Body of pancreas (tissue), 4 donors: ENCODE measurements at places on chromosomes 7 and 10.

- H3K36me3 ChIP-seq, result no peaks in the 10 kb centered on the region
- H3K27me3 ChIP-seq, result no peaks in the 10 kb centered on the region
- no peak for DNase-seq
- H3K4me1 ChIP-seq, result peaks cover 5% of the 10 kb centered on the region
- H3K27ac ChIP-seq, result no peak overlapping the region
- no peak overlapping the region for H3K4me3 ChIP-seq
These were observed 36.2 kb downstream of the SLC35B4 start for GRCh38 chr7:134280508-134280907.

DNA sequence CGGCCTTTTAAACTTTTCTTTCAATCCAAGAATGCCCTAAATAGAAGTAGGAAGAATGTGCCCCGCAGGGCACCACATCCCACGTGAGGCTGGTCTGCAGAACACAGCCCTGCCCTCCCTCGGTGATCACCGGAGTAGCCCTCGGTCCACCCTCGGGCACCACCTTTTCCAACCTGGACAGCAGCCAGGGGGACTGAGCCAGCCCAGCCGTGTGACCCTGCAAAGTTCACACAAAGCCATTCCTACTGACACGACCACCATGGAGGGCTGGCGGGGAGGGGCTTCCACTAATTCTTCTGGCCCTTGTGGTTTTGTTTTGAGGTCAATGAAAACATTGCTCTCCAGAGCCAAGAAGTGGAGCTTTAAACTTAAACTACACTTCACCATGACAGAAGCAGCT, 132.2 kb downstream of the TCERG1L start:
- H3K36me3 ChIP-seq, result no peaks in the 10 kb centered on the region
- peaks cover 21% of the 10 kb centered on the region for H3K4me1 ChIP-seq
- H3K27ac ChIP-seq, result no peak overlapping the region
- peak; percentile 72 for DNase-seq
- H3K27me3 ChIP-seq, result no peaks in the 10 kb centered on the region

GRCh38 chr7:2782121-2782520, 62.0 kb downstream of the GNA12 start:
- H3K36me3 ChIP-seq, result no peaks in the 10 kb centered on the region
- H3K27me3 ChIP-seq, result no peaks in the 10 kb centered on the region
- no peaks in the 10 kb centered on the region for H3K4me1 ChIP-seq
- no peak overlapping the region for H3K27ac ChIP-seq
- H3K4me3 ChIP-seq, result no peak overlapping the region

DNA sequence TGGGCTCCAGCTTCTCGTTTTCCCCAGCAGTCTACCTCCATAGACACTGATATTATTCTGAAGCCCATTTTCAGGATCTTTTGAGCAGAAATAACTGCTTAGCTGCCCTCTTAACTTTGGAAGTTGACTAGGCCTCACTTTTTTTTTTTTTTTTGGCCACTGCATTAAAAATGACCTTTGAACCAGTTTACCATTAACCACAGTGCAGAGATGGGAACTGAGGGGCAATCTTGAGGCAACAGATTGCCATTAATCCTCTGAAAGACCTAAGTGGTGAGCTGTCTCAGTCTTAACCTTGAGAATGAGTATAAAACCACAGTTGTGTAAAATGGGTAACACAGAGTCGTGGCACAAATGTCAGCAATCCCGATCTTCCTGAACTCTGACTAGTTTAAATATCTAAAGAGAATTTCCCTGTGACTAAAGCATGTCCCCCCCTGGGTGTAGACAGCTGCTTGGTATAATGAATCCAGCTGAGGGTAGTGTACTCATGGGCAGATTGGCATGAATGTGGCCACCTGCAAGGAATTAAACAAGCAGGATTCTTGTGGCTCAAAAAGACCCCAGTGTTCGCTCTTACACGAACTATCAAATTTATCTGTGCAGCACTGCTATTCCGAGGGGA, 46.1 kb upstream of the FMC1 start:
- no peak for DNase-seq
- H3K27me3 ChIP-seq, result no peaks in the 10 kb centered on the region

DNA sequence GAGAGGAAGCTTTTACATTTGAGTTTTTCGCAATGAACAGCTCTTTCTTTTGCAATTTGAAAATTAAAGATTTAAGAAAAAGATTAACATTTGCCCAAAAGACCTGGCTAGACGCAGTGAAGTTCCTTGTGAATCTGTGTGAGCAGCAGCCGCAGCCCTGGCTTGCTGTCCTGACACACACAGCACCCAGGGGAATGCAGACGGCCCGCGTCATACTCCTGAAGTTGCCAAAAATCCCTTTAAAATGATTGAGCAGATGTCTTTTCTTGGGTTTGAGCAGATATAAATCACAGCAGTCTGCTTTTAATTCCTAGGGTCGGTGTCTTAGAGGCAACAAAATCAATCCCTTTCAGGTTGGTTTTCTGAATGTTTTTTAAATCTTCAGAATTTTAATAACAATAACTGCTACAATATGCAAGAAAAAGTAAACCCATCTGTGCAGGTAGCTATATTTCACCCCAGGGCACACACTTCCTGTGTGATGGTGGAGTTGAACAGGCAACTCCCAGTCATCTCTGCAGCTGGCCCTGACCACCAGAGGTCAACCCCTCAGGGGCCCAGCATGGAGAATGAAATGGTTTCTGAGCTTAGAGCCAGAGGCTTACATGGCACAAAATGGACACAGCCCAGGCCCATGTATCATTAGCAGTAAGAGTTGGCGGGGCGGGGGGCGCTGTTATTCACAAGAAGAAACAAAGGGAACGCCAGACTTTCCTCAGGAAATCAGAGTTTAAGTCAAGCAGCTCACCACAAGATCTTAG, 32.2 kb upstream of the TRIL start:
- no peaks in the 10 kb centered on the region for H3K36me3 ChIP-seq
- no peak overlapping the region for H3K27ac ChIP-seq
- peak; percentile 9 for DNase-seq
- no peak overlapping the region for H3K4me3 ChIP-seq

- no peaks in the 10 kb centered on the region for H3K27me3 ChIP-seq
- no peaks in the 10 kb centered on the region for H3K4me1 ChIP-seq
- no peak for DNase-seq
These were observed 66.7 kb upstream of the PDZD8 start for GRCh38 chr10:117441812-117442443.

DNA sequence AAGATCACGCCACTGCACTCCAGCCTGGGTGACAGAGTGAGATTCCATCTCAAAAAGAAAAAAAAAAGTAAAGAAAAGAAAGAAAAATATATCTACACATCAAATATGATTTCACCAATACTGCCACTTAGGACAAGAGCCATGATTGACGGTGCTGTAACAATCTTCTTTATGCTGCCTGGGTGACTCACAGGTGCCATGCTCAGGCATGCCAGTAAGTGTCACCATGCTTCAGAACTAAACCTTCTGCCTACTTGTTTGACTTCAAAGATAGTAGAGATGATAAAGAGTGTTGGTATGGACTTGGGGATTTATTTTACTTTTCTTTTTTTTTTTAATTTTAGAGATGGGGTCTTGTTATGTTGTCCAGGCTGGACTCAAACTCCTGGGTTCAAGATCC, 33.6 kb upstream of the DNMBP start:
- H3K36me3 ChIP-seq, result no peaks in the 10 kb centered on the region
- H3K27me3 ChIP-seq, result no peaks in the 10 kb centered on the region
- no peak overlapping the region for H3K27ac ChIP-seq
- H3K4me1 ChIP-seq, result no peaks in the 10 kb centered on the region
- no peak for DNase-seq
- no peak overlapping the region for H3K4me3 ChIP-seq

DNA sequence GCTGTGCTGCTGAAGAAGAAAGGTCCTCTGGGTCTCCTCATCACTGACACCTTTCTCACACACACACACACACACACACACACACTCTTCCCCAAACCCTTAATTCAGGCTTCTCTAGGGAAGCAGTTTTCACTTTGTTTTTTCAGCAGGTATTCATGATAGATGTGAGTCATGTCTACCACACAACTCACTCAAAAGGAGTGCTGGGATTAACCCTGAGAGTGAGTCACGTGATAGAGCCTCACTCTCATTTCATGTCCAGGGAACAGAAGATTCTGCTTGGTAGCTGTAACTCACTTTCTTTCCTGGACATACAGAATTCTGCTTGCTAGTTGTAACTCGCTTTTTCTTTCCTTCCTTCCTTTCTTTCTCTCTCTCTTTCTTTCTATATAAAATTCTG, 45.4 kb downstream of the VIM start:
- no peaks in the 10 kb centered on the region for H3K27me3 ChIP-seq
- no peak for DNase-seq
- H3K27ac ChIP-seq, result no peak overlapping the region
- no peaks in the 10 kb centered on the region for H3K4me1 ChIP-seq
- H3K36me3 ChIP-seq, result no peaks in the 10 kb centered on the region

DNA sequence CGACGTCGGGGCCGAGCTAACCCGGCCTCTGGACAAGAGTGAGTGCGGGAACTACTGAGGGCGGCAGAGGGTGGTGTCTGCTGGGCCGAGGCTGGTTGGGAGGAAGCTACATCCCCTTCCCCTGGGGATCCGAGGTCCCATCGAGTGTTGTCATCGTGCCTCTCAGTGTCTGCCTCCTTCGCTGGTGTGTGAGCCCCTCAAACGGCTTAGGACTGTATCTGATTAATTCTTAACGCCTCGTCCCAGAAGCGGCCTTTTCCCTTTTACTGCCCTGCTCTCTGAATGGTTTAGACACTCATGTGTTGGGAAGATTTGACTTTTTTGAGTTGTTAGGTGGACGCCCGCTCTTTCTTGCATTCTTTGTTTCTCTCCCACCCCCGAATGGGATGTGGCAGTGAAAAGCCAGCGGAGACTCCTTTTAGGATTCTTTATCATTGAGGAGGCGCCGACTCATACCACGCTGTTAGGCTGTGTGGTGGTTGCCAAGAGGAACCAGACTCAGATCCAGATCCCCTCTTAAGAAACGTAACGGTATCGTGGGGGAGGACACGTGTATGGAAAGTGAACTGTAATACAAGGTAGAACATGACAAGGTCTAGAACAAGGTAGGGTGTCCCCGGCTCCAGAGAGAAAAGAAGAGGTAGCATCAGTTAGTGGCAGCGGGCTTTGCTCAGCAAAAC, 631 bp downstream of the SUPV3L1 start:
- no peaks in the 10 kb centered on the region for H3K27me3 ChIP-seq
- peak overlapping the region; percentile 90 for H3K4me3 ChIP-seq
- H3K36me3 ChIP-seq, result no peaks in the 10 kb centered on the region
- no peak for DNase-seq
- peak overlapping the region; percentile 98 for H3K27ac ChIP-seq

GRCh38 chr10:104337985-104338735, at the start of gene ITPRIP:
Gene ITPRIP, minus strand, starts transcription at chr10:104338465. Its CDS starts 22,414 bp downstream, at chr10:104316051.
- H3K36me3 ChIP-seq, result no peaks in the 10 kb centered on the region

DNA sequence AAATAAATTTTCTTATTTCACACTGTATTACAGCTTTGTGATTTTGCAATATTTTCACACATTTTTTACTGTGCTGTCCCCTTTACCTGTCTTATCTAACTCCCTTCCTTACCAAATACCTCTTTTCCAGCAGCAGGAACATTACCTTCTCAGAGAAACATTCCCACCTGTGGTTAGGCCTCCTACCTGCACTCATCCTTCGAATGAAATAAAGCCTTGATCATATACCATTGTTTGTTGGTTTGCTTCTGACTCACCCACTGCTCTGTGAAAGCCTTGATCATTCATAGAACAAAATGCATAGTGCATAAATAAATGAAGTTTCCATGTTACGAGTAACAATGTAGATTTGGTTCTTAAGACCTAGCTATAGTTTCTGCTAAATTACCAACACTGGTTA, 256.3 kb downstream of the ARL4A start:
- no peak for DNase-seq
- no peak overlapping the region for H3K4me3 ChIP-seq
- no peak overlapping the region for H3K27ac ChIP-seq
- no peaks in the 10 kb centered on the region for H3K36me3 ChIP-seq
- H3K27me3 ChIP-seq, result no peaks in the 10 kb centered on the region

- H3K4me3 ChIP-seq, result peak overlapping the region; percentile 87
- peaks cover 18% of the 10 kb centered on the region for H3K4me1 ChIP-seq
- H3K27me3 ChIP-seq, result no peaks in the 10 kb centered on the region
- no peaks in the 10 kb centered on the region for H3K36me3 ChIP-seq
- H3K27ac ChIP-seq, result no peak overlapping the region
These were observed 1.1 kb downstream of the TET1 start for GRCh38 chr10:68560943-68561864.

DNA sequence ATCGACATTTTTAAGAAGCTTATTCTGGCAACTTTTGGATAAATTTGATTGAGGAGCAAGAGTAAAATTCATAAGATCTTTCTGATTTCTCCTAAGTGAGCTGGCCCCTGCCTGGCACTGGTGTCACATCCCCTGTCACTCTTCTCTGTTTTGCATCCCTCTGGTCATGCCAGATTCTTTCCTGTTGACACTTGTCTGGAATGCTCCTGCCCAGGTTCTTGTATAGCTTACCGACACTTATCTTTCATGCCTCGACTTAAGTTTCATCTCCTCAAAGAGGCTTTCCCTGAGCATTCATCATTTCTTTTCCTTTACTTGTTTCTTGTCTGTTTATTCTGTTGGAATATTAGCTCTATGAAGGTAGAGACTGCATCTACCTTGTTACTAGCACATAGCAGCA, 22.2 kb upstream of the AASS start:
- no peaks in the 10 kb centered on the region for H3K27me3 ChIP-seq
- no peak overlapping the region for H3K27ac ChIP-seq
- H3K36me3 ChIP-seq, result no peaks in the 10 kb centered on the region
- no peak for DNase-seq
- H3K4me3 ChIP-seq, result no peak overlapping the region

DNA sequence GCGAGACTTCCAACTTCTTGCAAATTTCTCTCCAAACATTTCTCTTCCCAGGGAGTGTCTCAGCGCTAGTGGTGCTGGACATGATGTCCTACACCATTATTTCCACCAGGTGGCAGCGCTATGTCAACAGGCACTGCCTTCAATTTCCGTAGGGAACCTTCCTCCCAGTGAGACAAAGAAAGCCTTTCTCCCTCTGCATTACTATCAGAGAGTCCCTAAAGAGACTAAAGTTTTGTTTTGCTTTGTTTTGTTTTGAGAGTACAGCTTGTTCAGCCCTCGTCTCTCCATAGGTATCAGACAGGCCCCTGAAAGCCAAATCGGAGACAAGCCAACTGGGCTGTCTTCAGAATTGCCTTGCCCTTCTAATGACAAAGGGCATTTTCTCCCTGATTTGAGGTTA, 44.2 kb upstream of the GGCT start:
- no peak overlapping the region for H3K27ac ChIP-seq
- peak; percentile 82 for DNase-seq
- H3K27me3 ChIP-seq, result no peaks in the 10 kb centered on the region
- H3K36me3 ChIP-seq, result no peaks in the 10 kb centered on the region
- peaks cover 20% of the 10 kb centered on the region for H3K4me1 ChIP-seq

DNA sequence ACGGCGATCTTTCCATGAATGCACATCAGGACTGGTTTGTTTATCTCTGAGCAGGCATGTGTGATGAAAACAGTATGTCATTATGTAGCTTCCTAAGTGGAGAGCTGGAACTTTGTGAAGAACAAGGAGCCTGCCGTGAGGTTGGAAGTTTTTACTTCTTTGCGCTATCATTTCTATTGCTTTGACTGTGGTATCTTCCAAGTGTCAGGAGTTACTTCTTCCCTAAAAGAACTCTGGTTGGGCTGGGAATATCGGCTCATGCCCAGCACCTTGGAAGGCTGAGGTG, 167.4 kb upstream of the AHR start:
- no peak for DNase-seq
- H3K27me3 ChIP-seq, result no peaks in the 10 kb centered on the region
- H3K4me1 ChIP-seq, result no peaks in the 10 kb centered on the region
- H3K27ac ChIP-seq, result peak overlapping the region; percentile 0
- H3K36me3 ChIP-seq, result no peaks in the 10 kb centered on the region
- no peak overlapping the region for H3K4me3 ChIP-seq
